ENCODE measurements at places on chromosomes 2 and 18.

DNA sequence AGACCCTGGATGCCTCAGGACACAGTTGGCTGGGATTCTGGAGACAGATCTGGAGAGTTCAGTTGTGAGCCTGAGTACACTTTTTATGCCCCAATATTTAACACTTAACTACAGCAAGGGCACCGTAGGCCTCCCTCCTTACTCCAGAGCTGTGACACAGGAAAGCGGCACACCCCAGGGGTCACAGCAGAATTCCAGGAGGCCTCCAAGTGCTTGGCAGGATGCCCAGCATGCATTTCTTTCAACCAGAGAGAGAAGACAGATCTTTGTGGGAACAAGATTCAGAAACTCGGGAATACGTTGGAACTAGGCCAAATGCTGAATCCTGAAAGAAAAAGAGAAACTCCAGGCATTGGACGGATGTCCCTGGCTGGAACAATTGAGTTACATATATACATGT lies 199.2 kb upstream of the NT5C1B start:
- DNase-seq: no peak

DNA sequence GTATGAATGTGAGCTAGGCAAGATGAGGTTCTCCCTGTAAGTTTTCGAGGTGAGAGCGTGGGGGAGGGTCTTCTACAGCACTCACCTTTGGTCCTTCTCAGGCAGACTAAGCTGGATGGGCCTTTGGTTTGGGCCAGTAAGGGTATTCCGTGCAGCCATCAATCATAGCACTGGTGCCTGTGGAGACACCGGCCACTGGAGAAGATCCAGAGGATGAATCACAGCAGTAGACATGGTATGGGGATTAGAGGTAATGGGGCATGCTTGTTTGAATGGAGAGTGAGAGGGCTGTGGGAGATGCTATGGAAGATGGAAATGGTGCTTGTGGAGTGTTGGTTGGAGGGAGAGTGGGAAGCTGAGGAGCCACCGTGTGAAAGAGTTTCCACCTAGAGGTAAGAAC lies 16.1 kb downstream of the MAPRE3 start:
- no peak for DNase-seq

- DNase-seq: no peak
Measured at GRCh38 chr2:54709336-54709809, 14.1 kb upstream of the EML6 start.

DNA sequence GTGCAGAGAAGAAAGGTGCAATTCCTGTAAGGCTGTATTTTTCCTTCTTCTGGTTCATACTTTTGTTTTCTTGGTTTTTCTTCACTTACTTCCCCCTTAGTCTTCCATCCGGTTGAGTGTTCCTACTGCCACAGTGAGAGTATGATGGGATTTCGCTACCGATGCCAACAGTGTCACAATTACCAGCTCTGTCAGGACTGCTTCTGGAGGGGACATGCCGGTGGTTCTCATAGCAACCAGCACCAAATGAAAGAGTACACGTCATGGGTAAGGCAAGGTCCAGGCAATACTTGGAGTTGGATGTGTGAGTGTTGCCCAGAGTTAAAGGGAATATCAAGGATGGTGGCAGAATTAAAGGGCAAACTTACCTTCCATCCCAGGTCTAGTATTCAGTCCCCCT lies 108.0 kb downstream of the DTNA start:
- DNase-seq: no peak

DNA sequence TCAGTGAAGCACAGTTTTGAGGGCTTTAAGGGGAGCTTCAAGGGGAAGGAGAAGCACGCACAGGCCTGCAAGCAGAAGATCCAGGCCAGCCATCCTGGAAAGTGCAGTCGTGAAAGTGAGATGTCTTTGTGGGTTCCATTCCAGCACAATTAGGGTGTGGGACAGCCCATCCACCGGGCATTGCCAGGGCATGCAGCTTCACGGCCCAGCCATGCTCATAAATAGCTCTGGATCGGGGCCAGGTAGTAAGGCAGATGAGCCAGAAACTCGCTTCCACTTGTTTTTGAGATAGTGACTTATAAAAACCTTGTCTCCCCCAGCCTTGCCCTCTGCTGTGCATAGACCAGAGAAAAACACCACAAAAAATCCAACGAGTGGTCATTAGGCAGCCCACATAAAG lies 21.0 kb downstream of the KDSR start:
- DNase-seq: peak; percentile 90

DNA sequence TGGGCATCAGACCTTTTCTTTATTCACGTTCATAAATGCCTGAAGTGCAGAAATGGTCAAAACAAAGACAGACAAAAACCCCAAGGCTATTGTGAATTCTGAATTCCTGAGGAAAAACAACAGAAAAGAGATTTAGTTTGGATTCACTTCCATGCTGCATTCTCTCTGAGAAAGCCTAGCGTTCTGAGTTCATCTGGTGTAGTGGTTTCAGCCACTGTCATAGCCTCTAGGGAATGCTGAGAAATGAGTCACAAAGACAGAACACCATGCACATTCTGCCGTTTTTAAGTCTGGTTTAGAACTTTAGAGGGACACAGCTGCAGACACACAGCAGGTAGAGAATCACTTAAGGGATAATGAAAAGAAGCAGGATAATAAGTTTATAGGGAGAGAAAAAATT lies 93.8 kb downstream of the LRP1B start:
- DNase-seq: peak; percentile 60

- peak; percentile 72 for DNase-seq
Measured at GRCh38 chr2:9071584-9072124, 68.2 kb upstream of the MBOAT2 start.
